Left ventricle myocardium superior (tissue), 1 donor: ENCODE measurements at places on chromosomes 2 and 18. TPM values are rescaled to one million over a fixed set of nuclear protein-coding genes. Genes with fewer than 3 reads are reported as not detected.

SERPINB12 gene
- total RNA-seq = not detected

CD207 gene
- total RNA-seq = not detected

- no peak for DNase-seq
Observed at GRCh38 chr18:23386317-23386716, 66.8 kb upstream of the RIOK3 start.

DNA sequence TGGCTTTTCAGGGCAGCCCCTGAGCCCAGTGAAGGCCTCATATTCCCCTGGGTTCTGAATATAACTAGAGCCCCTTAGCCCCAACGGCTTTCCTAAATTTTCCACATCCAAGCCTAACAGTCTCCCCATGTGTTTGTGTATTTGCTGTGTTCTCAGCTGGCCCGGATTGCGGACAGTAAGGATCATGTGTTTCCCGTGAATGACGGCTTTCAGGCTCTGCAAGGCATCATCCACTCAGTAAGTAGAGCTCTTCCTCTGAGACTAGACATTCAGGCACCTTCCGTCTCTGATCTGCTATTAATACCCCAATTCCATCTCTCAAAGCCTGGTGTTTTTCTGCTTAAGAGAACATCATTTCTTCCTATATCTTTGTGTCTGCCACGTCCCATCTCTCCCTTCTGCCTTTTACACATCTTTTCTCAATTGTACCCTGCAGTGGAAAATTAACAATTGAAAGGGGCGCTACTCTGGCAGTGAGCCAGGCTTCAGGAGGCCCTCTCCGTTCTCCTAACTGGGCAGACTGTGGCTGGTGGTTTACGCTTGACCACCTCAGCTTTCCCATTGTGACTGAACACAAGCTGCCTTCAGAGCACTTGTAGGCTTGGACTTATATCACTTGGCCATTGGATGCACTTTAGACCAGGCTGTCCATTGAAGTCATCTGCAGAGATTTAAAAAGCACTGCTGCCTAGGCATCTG lies 64.4 kb downstream of the ANTXR1 start:
- no peak for DNase-seq

HOXD9 gene
- total RNA-seq = not detected

GRCh38 chr2:179917272-179917671 lies 55.9 kb upstream of the ZNF385B start:
- no peak for DNase-seq

DNA sequence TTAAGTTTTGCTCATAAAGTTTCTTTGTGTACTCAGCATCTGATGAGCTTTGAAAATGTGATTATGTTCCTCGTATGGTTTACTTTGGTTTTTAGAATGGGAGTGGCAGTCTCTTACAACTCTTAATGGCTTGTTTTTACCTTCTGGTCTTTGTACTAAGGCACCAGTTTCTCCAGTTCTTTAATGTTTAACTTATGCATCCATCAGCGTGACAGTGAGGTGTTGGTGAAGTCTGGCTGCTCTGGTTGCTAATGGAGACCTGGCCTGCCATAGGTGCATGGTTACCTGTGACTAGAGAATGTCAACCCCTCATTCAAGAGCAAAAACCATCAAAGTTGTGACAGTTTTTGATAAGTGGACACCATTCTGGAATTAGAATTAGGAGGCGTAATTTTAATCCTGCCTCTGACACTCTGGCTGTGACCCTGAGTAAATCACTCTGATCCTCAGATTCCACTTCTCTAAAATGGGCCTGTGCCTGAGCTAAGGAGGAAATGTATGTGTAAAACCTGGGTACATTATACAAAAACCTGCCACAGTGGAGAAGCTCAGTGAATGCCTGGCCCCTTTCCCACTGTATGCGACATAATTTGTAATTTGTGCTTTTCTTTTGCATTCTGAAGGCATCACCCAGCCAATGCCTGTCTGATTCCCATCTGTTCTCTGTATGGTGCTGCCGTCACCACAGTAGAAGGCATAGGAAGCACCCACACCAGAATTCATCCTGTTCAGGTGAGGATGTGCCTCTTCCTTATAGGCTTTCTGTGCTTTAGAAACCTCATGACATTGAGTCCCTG lies 11.2 kb downstream of the AOX1 start:
- no peak for DNase-seq

HMSD gene
- 1.2 TPM for total RNA-seq

DNA sequence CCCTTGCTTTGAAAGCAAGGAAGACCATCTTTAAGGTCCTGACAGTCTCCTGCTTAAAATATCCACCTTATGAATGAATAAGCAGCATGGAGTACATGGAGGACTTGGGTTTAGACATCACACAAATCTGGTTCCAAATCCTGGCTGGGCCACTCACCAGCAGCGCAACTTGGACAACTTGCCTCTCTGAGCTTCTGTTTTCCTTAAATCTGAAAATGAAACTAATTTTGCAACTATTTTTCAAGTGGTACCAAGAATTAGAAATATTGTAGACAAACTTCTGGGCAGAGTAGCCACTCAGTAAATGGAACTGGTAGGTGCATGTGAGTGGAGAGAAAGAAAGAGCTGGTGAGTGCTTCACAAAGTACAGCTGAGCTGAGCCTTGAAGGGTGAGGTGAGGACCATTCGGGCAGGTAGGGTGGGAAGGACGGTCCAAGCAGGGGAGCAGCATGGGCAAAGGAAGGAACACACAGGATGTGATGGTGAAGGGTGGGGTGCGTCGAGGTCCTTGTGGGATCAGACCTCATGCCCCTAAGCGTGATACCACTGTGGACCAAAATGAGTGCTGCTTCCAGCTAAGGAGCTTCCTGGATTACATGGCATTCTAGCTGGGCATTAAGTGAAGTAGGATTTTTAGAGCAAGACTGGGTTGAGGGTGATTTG lies 14.4 kb upstream of the TET3 start:
- DNase-seq = no peak

GRCh38 chr2:195021711-195022507 lies 635.1 kb upstream of the SLC39A10 start:
- no peak for DNase-seq

GRCh38 chr2:157572725-157573124 lies 55.9 kb downstream of the ACVR1C start:
- DNase-seq = no peak

TRIM43 gene
- total RNA-seq = not detected

- DNase-seq = no peak
Observed at GRCh38 chr18:51751901-51752300, 554.4 kb upstream of the MEX3C start.

ARHGAP15 gene
- total RNA-seq = 4.2 TPM

LRRTM1 gene
- total RNA-seq = 0.40 TPM

GRCh38 chr2:209074711-209075110 lies 349.1 kb upstream of the MAP2 start:
- DNase-seq = no peak

- no peak for DNase-seq
Observed at GRCh38 chr18:7000484-7001096, 117.0 kb downstream of the LAMA1 start.

PPIL3 gene
- total RNA-seq = 23.2 TPM

SPATA3 gene
- total RNA-seq = not detected

C18orf63 gene
- not detected for total RNA-seq

DNA sequence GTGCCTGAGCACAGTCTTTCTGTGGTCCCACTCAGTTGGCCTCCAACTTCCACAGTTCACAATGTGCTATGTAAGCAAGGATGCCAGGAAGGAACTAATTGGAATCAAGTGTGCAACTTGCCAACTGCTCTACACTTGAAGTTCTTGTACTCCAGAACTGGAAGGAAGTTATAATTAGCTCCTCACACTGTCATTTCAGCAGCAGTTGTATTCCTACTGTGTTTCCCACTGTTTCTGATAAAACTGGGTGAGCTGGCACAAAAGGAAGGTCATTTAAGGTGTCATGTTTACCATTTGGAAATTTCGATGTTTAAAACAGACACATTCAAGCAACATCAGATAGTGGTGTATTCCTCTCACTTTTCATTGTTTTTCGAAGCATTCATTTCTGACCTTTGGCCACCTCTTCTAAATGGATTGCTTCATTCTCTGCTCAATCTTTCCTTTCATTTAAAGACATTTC lies 84.2 kb downstream of the ANTXR1 start:
- DNase-seq = no peak

- DNase-seq = no peak
Observed at GRCh38 chr2:23905155-23905554, 21.8 kb downstream of the ATAD2B start.

GRCh38 chr2:180364719-180365118 lies 357.6 kb upstream of the CWC22 start:
- DNase-seq = no peak

DNA sequence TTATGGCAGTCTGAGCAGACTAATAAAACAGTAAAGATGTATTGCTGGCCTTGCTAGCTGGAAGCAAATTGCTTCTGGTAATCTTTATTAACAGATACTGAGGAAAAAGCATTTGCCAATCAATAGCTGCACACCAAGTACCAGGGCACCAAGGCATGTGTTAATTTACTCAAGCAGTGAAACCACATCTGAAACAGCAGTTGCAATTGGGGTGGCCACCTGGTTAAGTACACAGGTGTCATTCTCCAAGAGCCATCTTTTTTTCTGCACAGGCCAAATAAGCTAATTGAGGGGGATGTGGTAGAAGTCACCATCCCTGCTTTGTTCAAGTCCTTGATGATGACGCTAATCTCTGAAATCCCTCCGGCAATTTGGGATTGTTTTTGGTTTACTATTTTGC lies 8.6 kb upstream of the SEH1L start:
- DNase-seq = no peak

DNA sequence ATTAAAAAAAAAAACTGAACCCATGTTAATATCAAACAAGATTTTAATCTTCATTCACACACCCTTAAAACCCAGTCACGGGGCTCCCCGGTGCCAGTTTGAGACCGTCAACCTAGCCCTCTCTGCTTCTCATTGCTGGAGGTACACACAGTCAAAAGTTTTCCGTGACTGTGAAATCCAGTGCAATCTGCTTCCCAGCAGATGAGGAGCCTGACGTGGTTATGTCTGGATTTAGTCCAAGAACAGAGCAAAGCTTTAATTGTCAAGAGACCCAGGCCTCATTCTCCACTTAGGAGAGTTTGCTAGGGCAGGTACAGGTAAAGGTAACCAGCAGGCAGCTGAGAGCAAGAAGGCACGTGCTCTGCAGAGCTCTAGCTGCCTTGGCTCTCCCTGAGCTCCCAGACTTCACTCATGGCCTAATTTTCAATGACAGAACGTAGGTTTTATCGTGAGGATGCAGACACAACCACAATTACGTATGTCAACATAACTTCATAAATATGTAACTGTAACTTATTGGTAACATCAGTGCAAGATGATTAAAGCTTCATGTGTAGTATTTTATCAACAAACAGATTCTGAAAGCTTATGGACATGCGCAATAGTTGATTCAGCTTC lies 56.3 kb downstream of the SLC16A14 start:
- no peak for DNase-seq

OSR1 gene
- total RNA-seq = 8.0 TPM

GRCh38 chr18:9764011-9764481 lies 55.9 kb downstream of the RAB31 start:
- DNase-seq = no peak

CCDC102B gene
- total RNA-seq = 4.9 TPM

GRCh38 chr2:60483401-60483800 lies 70.1 kb downstream of the BCL11A start:
- no peak for DNase-seq

DNA sequence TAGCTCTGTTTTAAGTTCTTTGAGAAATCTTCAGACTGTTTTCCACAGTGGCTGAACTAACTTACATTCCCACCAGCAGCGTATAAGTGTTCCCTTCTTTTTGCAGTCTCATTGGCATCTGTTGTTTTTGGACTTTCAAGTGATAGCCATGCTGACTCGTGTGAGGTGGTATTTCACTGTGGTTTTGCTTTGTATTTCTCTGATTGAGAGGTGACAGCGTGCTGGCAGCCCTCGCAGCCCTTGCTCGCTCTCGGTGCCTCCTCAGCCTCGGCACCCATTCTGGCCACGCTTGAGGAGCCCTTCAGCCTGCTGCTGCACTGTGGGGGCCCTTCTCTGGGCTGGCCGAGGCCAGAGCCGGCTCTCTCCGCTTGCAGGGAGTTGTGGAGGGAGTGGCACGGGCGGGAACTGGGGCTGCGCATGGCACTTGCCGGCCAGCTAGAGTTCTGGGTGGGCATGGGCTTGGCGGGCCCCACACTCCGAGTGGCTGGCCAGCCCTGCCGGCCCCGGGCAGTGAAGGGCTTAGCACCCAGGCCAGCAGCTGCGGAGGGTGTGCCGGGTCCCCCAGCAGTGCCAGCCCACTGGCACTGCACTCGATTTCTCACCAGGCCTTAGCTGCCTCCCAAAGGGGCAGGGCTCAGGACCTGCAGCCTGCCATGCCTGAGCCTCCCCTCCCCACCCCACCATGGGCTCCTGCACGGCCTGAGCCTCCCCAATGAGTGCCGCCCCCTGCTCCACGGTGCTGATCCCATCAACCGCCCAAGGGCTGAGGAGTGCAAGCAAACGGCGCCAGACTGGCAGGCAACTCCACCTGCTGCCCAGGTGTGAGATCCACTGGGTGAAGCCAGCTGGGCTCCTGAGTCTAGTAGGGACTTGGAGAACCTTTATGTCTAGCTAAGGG lies 151.8 kb downstream of the IRS1 start:
- DNase-seq = no peak

- peak; percentile 100 for DNase-seq
Observed at GRCh38 chr18:12376754-12377555, at the start of gene AFG3L2. Gene AFG3L2 (minus strand): TSS chr18:12377227. CDS start chr18:12377082, 145 bp downstream.

DNA sequence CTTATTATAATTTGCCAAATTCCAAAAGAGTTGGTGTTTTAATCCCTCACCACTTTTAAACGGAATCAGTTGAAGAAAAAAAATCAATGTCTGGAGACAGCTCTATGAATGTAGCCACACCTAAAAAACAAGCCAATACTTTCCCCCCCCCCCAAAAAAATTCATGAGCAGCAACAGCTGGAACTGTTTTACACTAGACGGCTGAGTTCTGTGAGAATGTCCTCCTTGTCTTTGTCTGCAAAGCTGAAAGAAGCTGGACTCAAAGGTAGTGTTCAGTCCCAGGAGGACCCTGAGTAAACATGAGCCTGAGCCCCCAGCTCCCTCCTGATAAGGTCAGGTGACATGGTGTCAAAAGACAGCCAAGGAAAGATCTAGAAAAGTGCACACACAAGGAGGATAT lies 68.2 kb downstream of the ZNF521 start:
- no peak for DNase-seq

DNA sequence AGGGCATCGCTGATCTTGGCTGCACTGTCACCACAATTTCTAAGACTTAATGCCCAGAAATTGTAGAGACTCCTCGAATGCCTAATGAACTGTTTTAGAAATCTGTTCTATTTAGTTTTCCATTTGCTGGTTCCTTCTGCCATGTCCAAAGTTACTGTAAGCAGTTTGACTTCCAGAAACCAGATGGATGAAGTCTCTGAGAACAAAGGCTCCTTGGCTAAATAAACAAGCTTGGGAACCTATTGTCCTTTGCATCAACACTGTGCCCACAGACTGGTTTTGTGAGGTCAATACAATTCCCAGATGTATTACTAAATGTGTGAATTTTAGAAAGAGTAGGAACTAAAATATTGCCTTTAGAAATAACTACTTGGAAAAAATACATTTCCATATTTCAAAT lies 600.2 kb downstream of the NYAP2 start:
- no peak for DNase-seq

DNA sequence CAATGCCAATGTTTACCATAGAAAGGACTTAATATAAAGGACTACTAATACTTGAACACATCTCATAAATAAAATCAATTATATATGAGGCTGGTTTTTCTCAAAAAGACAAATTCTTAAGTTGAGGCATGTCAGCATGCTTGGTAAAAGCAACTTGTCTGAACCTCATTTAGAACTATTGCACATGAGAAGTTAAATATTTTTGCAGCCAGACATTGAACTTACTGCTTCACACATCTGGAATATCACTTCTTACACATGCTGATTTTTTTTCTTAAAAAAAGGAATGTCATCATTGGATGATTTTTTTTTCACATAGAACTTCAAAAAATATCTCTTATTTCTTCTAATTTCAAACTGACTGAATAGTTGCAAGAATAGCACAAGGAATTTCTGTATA lies 609.0 kb downstream of the EPHA4 start:
- no peak for DNase-seq
